ENCODE measurements at places on chromosomes 11 and 22.
A peak's percentile ranks its signal among the peaks of the same experiment; 100 is the strongest.

DNA sequence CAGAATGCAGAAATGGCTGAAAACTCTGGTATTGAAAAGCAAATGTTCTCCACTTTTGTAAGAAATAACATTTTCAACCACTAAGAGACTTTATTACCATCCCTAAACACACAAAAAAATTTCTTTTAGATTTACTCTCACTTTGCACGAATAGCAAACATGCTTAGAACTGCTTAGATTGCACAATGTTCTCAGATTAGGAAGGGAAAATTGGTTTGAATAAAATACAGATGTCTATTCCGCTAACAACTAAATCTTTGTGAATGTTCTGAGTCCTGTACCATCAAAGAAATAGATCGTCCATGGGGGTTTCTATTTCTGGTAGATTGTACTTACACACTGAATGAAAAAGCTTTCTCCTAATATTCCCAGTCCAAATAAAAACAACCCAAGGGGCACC lies 40.1 kb downstream of the BDNF start:
- no peak for DNase-seq

DNA sequence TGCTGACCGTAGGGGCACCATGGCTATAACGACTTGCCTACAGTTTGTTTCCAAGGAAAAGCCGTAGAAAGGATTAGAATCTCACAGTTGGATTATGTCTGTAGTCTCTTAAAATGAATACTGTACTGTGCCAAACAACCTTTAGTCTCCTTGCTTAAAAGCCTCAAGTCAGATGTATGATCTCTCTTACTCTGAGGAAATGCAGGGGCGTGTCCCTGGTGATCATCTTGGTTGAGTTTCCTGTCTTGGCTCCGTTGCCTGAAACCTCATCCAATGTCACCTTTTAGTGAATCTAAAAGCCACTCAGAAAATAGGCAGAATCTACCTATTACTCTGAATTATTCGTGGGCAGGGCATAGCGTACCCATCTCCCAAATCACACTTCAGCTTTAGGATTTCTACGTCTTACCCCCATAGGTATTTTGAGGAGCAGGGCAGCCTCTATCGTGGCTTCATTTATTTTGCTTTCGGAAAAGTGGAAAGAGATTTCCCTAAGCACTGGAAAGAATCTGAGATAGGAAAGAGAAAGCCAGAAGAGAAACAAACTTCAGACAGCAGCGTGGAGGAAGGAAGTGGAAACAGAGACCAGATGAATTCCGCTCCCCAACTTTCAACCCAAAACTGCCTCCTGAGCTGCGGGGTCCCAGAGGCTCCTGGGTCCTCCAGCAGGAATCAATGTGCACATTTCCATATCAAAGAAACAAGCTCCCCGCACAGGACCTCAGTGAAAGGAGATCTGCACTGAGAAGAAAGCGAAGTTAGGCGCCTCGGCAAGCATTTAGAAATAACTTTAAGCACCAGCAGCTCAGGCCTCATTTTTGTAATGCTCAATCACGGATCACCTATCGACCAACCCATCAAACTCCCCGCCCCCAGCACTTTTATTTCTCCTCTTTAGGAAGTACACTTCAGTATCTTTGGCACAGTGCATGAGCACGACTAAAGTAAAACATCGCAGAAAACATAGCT lies 245.8 kb downstream of the ETS1 start:
- no peak for DNase-seq

GRCh38 chr11:36205536-36205935 lies 83.7 kb downstream of the COMMD9 start:
- DNase-seq = no peak

- no peak for DNase-seq
These were observed 55.6 kb upstream of the RRM1 start for GRCh38 chr11:4039011-4039410.

- no peak for DNase-seq
These were observed 5.3 kb upstream of the CREB3L1 start for GRCh38 chr11:46271875-46272815.

DNA sequence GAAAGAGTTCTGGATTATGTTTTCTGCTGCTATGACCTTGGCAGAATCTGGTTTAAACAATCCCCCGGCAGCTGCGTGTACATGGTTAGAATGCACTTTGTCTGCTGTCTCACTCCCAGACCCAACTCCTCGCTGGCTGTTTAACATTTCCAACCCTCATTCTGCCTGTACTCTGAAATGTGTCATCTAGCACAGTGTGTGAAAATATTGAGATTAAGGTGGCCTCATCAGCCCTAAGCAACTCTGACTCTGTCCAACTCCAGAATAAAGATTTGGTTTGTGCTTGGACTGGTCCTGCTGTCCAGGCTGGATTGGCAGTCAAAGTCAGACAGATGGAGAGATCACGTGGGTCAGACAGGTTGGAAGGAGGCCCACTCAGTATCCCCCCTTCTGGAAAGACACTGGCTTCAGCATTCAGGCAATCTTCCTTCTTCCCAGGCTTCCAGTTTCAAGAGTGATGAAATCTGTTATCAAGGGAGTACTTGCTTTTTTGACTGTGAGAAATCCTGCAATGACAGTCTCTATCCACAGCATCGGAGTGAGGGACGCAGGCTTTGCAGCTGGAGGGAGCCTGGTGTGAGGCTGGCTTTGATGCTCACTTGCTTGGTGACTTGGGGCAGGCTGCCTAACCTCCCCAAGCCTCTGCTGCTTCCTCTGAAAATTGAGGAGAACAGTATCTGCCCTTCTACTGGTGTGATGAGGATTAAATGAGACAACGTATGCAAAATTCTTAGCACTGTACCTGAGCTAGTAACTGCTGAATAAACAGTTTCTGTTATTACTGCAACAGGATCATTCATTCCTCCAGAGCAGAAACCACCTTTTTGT lies 29.8 kb downstream of the ABTB2 start:
- peak; percentile 43 for DNase-seq

DNA sequence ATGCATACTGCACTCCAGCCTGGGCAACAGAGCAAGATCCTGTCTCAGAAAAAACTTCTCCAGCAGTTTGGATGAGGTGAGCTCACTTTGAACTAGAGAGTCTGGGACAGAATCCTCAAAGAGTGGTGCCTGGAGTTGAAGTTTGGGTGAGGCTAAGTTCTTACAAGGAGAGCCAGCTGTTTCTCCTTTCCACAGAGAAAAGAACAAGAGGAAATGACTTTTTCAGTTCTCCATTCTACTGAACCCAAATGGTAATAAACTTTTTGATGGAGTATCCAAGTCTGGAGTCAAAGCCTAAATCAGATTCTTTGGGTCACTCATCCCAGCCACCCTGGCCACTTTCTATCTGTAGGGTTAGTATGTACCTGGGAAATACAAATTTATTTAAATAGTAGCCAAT lies 102.7 kb downstream of the TRAF6 start:
- no peak for DNase-seq

DNA sequence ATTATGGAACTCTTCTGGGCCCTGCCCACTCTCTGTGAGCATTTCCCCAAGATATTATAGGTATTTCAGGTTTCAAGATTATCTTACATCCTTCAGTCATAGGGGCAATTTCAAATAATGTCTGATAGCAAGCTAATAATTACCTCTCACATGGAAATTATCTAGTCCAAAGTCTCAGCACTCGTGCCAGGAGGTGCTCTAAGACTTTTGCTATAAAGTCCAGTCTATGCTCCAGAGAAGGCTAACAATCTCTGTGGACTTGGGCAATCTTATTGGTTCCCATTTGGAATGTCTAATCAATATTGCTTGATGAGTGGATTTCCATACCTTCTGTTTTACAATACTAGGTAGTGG lies 5.4 kb downstream of the TREH start:
- DNase-seq = no peak

DNA sequence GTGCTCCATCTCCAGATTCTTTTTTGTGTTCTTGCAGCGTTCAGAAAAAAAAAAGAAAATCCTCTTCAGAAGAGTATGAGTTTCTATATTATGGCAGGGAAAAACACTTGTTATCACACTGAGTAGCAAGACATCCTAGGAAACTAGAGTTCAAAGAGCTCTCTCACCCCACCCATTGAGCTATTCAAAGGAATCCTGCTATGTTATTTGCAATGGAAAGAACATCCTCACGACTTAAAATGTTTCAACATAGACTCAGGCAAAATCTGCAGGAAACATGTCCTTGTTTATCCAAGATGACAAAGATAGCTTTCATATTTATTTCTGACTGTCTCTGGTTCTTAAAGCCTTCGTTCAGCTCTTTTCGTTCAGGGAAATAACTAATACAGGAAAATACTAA lies 331.6 kb upstream of the ANO5 start:
- DNase-seq = no peak

DNA sequence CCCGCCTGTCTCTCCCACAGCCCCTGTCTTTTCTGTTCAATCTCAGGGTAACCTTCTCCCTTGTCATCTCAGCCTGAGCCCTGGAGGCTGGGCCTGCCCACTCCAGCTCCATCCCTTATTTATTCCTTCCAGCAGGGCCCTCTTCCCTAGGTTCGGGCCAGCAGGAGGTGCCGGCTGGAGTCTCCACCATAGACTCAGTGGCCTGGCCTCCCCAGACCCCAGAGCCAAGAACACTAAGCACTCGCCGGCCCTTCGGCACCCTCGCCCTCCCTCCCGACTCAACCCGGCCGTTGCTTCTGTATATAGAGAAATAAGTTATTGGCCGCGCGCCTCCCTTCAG lies 1.4 kb upstream of the RAB1B start:
- no peak for DNase-seq

- DNase-seq = no peak
These were observed 114.6 kb downstream of the STIM1 start for GRCh38 chr11:3970108-3970507.

DNA sequence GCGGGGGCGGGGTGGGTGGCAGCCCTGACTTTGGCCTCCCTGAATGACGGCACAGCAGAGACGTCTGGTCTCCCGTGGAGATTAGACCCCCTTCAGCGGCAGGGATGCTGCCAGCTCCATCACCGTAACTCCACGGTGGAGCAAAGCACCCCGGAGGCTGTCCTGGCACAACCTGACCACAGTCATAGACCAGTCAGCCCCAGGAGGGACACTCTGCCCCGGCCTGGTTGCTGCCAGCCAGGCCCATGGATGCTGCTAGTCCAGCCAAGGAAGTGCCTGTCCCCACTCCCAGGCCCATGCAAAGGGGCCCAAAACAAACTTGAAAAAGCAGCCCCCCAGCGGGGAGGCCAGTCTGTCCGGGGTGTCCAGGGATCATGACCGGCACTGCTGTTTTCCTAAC lies 11.5 kb upstream of the ANO1 start:
- no peak for DNase-seq

DNA sequence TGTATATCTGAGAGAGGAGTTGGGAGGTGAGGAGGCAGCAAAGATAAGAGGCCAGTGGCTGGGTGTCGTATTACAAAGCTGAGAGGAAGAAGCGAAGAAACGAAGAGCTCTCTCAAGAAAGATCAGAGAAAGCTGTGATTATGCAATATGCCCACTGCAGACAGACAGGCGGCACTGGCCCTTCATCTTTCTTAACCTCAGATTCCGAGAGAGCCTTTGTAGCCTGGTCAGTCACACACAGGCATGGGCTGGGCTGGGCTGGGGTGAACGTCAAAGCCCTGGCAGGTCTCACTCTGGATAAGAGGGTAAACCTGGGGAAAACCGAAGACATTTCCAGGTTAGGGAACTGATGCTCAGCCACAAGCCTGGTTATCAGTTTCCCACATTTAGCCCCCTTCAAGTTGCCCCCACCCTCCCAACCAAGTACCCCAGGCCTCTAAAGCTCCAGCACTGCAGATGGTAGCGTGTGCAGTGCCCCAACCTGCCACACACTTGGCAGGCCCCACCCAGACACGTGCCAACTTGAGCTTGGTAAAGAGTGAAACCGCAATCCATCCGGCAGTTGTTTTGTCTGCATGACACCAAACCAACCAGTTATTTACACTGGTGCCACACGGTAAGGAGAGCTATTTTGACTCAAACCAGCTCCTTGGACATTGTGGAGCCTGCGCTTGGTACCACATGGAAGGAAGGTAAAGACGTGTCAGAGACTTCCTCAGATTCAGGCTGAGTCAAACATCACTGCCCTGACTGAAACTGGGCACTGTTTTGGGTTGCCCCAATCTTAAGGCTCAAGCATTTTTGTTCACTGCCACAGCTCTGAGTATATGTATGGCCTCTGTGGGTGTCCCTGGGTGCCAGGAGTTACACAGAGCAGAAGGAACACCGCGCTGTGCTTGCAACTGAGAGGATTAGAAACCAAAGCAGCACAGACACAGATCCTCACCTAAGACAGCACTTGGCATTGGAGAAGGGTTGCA lies 135.9 kb downstream of the FDX1 start:
- DNase-seq = no peak

- no peak for DNase-seq
These were observed 732.1 kb downstream of the NELL1 start for GRCh38 chr11:21401496-21401895.

DNA sequence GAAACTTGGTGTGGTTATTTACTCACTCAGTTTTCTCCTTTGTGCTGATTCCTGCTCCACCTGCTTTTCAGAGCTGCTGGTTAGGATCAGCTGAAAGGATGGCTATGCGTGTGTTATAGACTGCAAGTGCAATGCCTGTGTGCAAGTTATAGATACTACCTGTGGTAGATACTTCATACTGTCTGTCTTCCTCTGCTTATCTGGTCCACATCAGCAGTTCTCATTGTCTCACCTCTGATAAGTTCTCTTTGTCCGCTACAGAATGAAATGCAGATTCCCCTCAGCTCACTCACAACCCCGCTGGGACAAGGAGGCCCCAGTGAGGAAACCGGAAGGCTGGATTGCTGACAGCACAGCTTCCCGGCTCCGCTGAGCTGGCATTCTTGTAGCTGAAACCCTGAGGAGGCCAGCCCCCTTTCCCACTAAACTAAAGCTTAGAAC lies 37.5 kb upstream of the LYVE1 start:
- no peak for DNase-seq

DNA sequence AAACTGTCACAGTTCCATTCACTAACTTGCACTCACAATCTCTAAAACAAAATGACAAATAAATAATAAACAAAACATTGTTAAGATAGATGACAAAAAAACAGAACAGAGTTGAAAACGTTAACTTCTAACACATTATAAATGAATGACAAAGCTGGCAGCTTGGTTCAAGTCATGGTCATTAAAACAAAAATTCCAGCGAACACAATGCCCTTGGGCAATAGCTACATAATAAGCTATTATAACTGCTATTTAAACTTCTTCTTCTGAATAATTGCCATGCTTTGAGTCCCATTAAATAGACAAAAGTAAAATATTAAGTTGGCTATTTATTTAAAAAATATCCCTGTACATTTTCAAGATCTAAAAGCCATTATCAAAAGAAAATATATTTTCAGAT lies 54.7 kb downstream of the PICALM start:
- no peak for DNase-seq

DNA sequence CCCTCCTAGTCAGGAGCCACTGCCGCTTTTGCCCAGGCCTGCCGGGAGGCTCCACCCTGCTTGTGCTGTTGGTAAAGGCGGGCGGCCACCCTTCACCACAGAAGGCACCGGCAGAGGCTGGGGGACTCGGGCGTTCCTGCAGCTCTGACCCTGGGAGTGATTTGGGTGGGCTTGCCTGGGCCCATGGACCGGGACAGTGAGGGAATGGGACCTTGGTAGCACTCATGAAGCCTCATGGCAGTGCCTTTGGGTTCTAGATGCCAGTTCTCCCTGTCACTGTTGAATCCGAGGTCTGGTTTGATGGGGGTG lies 4.4 kb downstream of the TPCN2 start:
- no peak for DNase-seq

GRCh38 chr11:97965849-97966646 lies 1054.7 kb upstream of the CNTN5 start:
- no peak for DNase-seq
